LHCN-M2 (cell line): ENCODE measurements at places on chromosomes 2 and 18. TPM values are rescaled to one million over a fixed set of nuclear protein-coding genes. Genes with fewer than 3 reads are reported as not detected.

- DNase-seq, result peak; percentile 48
These were observed 59.1 kb downstream of the REV1 start for GRCh38 chr2:99430614-99431291.

DNA sequence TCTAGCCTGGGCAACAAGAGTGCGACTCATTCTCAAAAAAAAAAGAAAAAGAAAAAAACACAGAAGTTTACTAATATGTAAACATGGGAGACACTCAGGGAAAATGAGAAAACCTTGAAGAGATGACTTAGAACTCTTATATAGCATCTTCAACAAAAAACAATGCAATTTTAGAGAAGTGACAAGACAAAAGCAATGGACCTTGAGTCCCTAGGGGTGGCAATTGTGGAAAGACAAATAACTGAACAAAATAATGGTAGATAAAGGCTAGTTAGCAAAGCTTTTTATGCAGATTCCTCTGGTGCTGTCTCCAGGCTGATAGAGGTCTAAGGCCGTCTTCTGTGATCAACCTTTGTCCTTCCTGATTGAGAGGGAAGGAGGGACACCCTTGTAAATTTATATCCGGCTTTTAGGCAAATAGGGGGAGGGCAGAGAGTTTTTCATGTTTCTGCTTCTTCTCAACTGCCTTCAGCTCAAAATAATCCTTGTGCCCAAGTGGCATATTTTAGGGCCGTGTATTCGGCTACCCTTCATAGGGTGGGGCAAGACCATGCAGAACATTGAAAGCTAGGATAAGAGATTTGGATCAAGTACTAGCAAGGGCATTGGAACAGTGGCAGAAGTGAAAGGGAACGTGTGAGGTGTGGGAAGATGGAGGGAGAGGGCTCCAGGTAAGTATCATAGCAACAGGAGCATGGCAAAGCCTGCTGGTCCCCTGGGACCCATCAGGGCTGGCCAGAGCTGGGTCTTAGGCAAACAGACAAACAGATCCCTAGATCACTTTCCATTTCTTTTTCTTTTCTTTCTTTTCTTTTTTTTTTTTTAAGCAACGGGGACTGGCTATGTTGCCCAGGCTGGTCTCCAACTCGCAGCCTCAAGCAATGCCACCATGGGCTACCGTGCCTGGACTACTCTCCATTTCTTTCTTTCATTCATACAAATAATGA, 116.2 kb upstream of the STPG4 start:
- DNase-seq, result no peak

Gene MAL
- total RNA-seq, result not detected in 2 replicates

Gene BUB1
- 85.4 and 104 TPM in 2 replicates for total RNA-seq

Gene CYP27C1
- total RNA-seq, result 0.32 and 0.63 TPM in 2 replicates

Gene ANKRD30B
- 1.1 and 1.4 TPM in 2 replicates for total RNA-seq

DNA sequence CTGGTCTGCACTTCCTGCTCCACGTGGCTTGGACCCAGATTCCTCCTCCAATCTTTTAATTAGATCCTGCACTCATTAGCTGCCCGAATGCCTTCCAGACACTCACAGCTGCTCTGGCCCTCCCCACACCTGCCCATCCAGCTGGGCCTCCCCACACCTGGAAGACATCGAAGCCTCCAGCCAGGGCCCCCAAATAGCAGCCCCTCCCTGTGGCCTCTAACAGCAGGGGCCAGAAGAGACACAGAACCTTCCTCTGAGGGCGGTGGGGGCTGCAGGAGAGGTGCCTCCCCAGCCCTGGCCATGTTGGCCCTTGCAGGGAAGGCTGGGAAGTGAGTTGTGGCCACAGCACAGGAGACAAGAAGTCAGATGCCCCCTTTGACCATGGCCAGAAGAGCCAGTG, 252.8 kb downstream of the DYSF start:
- no peak for DNase-seq

GRCh38 chr2:220075835-220076234, 448.4 kb downstream of the SLC4A3 start:
- DNase-seq, result no peak

DNA sequence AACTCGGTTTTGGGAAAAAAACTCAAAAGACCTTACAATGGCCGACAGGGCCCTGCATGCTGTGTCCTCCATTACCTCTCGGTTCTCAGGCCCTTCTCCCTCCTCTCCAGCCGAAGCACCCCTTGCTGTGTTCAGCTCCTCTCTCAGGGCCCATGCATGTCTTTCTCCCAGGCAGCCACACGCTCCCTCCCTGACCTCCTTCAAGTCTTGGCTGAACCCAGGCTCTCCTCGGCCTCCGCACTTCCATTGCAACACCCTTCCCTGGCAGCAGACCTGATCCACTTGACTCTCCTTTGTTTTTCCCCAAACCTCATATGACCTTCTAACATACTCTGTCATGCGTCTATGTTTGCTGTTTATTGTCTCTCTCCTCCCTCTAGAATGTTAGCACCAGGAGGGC, 114.0 kb downstream of the CYP26B1 start:
- no peak for DNase-seq

Gene LOXL3
- total RNA-seq, result 9.9 and 11.7 TPM in 2 replicates

GRCh38 chr2:10145519-10146357, 23.2 kb downstream of the RRM2 start:
- DNase-seq, result no peak

Gene PRADC1
- 78.2 and 90.0 TPM in 2 replicates for total RNA-seq

DNA sequence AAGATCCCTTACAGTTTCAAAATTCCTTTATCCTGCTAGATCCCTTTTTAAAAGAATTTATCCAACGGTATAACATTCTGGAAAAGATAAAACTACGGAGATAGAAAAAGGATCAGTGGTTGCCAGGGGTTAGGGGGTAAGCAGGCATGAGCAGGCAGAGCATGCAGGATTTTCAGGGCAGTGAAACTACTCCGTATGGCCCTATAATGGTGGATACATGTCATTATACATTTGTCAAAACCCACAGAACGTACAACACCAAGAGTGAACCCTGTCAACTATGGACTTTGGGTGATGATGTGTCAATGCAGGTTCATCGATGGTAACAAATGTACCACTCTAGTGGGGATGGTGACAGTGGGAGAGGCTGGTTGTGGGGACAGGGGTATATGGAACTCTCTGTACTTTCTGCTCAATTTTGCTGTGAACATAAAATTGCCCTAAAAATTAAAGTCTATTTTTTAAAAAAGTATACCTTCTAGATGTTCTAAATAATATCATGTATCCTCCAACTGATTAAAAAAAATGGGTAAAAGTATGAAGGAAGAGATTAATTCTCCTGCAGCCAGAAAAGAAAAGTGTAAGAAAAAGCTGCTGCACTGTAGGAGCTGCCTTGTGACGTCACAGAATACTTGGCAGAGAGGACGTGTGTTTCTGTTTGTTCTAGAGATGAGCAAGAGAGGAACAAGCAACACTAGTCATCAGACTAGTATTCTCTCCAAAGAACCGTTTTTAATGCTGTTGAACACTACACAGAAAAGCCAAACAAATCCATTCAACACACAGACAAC, 23.6 kb downstream of the ANKRD44 start:
- peak; percentile 89 for DNase-seq

Gene BIN1
- total RNA-seq, result 139 and 174 TPM in 2 replicates

- DNase-seq, result no peak
These were observed 1.1 kb upstream of the NEMP2 start for GRCh38 chr2:190535586-190535985.

DNA sequence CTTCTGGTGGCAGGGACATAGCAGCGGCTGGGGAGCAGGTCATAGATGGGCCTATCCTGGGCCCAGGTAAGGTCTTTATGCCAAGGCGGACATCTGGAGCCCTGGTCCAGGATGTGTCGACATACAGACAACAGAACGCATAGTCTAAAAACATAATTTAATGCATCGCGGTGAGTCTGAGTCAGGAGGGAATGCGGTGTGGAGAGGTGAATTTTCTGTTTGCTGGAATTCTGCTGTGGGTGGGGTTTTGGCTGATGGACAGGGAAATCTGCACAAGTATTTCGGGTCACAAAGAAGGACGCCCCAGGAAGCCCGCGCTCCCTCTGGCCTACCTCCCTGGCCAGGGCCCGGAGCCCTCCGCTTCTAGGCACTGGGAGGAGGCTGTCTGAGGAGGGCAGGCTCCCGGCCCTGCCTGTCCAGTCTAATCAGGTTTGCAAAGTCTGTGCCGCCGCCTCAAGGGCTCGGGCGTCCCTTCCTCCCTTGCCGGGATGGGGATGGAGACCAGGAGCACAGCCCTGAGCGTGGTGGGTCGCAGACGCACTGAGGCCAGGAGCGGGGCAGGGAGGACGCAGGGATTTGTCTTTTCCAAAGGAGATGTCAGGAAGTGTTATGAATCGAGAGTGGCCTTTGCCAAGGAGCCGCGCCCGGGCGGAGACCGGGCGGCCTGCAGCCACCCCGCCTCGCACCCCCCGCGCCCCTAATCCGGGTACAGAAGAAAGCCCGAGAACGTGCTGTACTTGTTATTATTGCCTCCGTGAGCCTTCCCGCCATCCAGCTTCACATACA, 2.3 kb downstream of the C1QL2 start:
- no peak for DNase-seq

Gene GALR1
- total RNA-seq, result not detected in 2 replicates

- peak; percentile 43 for DNase-seq
These were observed 36.3 kb downstream of the HDHD2 start for GRCh38 chr18:47113796-47114540.

GRCh38 chr2:197184959-197185586, 125.5 kb downstream of the ANKRD44 start:
- no peak for DNase-seq

DNA sequence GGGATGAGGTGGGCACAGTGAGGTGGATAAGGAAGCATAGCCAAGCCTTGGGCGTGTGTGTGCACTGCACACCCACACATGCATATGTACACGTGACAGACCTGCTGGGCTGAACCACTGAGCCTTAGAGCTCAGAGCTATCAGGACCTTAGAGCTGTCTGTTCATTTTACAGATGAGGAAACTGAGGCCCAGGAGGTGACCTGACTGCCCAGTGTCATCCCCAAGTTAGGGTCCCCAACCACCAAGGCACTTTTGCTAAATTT, 8.2 kb upstream of the SNED1 start:
- no peak for DNase-seq
